GM12891 (cell line): ENCODE measurements at places on chromosomes 12 and 14.
A peak's percentile ranks its signal among the peaks of the same experiment; 100 is the strongest.

- DNase-seq: no peak
Observed at GRCh38 chr12:122501489-122501989, 807 bp upstream of the ZCCHC8 start.

DNA sequence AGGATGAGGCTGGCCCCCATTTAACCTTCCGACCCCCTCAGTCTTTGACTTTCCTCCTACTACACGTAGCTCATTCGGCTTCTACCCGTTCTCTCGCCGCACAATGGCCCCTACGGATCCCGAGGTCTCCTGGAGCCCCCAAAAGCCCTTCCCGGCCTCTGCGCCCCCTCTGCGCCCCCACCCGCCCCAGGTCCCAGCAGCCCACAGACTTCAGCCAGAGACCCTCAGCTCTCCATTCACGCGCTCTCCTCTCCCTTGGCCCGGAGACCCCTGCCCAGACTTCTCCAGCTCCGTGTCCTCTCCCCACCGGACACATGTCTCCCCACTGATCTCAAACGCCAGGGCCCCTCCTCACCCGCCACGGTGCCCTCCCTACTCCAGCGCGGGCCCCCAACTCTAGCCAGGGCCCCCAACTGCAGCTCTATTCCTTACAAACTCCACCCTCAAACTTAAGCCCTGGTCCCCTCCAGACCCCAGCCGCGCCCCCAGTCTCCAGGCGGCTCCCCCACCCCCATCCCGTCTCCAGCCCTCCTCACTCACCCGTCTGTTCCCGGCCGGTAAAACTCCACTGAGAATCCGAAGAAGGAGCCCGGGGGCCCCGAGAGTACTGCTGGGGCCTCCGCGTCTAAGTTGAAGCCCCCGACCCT, 502 bp downstream of the ITGA5 start:
- DNase-seq: no peak

- no peak for DNase-seq
Observed at GRCh38 chr14:94544726-94545125, 16.5 kb upstream of the SERPINA4 start.

GRCh38 chr14:67421356-67422224, 9.6 kb upstream of the PLEK2 start:
- no peak for DNase-seq

GRCh38 chr12:112217647-112218046, 92.3 kb downstream of the TRAFD1 start:
- DNase-seq: no peak

DNA sequence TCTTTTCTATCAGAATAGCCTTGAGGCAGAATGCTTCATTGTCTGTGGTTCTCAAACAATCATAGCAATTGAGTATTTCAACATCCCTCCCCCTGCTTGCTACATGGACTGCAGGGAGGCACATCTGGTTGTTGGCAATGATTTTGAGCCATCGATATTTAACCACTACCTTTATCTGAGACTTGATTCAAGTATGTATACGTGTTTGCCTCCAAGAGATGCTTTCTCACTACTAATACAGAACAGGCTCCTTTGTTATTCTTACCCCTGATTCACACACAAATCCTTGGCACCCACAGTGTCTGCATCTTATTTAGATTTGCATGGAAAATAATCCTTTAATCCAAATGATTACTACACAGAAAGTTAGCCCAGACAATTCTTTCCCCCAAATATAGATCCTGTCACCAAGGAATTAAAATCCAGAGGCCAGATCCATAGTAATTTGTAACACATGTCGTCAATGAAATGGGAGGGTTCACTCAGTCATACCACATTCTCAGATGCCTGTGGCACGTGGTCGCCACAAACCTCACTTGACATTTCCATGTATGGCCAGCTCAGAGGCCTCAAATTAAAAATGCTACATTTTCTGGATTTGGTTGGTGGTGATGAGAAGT, 199.3 kb downstream of the ITPR2 start:
- no peak for DNase-seq

- no peak for DNase-seq
Observed at GRCh38 chr14:75259510-75259855, 19.1 kb upstream of the FOS start.

DNA sequence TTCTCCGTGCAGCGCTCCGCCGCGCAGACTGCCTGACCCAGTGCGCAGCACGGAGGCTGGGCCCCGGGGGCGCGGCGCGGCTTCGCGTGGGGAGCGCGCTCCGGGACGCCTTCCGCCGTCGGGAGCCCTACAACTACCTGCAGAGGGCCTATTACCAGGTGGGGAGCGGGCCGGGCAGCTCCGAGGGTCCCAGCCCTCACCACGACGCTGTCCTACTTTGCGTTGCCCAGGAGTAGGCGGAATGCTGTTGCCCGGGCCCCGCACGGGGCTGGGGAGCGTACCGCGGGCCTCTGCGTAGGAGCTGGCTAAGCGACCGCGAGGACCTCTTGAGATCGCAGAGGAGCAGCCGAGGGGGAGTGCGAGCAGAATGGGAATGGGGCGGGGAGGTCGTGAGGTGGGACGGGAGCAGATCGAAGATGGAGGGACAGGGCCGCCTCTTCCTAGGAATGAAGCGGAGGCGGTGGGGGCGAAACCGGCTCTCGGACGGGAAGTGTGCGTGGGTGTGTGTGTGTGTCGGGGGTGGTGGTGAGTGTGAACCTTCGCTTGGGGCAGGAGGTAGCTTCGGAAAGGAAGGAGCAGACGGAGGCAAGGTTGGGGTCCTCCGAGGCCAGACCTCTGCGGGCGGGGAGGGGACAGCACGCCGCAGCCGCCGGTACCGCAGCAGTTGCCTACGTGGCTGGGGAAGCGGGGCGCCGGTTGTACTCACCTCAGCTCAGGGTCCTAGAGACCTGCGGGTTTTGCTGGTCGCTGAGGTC, 751 bp downstream of the P3H3 start:
- DNase-seq: no peak

DNA sequence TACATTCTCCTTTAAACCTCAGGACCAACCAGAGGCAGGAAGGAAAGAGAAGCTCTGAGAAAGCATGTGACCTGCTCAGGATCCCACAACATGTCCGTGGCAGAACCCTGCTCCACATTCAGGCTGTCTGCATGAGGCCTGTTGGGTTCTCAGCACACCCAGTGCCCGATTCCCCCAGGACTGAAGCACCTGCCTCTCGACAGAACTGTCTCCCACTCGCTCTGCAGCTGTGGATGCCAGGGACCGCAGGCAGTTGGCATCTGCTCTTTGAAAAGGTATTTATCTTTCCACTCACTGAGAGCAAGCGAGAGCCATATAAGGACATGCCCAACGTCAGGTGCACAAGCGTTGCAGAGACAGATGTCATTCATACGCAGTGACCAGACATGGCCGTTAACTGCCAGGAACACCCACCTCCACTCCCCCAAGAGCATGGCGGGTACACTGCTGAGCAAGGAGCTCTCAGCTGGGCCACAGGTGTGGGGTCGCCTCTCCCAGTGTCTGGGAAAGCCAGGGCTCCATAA, 18.9 kb downstream of the PITPNM2 start:
- DNase-seq: no peak

DNA sequence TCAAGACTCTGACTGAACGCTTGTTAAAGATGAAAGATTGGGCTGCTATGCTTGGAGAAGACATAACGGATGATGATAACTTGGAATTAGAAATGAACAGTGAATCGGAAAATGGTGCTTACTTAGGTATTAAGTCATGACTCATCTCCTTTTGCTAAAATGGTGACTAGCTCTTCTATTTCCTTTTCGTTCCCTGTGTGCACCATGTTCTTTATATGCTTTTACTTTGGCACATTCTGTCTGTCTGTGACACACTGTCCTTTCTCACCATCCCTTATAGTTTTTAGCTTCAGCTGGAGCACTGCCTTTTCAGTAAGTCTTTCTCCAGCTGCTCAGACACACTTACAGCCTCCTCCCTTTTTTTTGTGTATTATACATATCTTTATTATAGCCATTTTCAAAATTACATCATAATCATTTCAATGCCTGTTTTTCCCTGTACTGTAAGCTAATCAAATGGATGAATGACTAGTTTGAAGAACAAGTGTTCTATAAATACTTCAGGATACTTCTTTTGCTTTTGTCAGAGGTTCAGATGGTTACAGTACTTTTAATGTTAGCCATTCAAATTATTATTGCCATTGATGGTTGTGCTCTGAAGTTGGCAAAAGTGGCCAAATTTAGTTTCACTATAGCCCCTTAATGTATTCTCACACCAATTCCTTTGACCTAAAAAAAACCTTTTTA, 68.6 kb downstream of the MIA2 start:
- DNase-seq: no peak

DNA sequence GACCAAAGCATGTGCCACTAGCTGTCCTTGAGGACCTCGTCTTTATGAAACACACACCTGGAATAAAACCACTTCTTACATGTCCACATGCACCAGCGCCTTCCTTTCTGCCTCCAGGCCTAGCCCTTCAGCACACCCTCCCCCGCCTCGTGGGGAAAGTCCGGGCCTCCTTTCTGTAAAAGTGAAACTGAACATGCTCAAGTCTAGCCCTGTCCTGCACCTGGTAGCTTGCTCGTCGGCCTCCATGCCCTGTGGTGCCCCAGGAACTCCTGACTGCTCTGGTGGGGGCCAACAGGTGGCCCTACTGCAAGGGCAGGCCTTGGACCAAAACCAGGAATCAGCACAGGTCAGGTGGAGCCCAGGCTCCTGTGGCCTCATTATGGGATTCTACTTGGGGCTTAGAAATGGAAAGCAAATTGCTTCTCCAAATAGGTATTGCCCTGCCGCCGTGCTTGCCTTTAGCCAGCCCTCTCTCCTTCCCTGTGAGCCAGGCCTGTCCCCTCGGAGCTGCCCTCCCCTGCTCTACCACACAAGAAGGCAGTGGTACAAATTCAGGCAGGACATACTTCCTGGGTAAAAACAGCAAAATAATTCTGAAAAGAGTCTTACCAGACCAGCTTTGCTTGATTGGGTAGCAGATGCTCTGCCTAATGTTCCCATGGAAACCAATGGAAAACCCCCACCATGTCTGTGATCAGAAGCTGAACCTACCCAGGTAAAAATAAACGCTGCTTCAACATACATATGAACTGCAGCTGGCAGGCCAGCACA, 43.5 kb downstream of the ERH start:
- peak; percentile 89 for DNase-seq

GRCh38 chr14:34347683-34348082, 114.4 kb downstream of the SPTSSA start:
- DNase-seq: no peak

DNA sequence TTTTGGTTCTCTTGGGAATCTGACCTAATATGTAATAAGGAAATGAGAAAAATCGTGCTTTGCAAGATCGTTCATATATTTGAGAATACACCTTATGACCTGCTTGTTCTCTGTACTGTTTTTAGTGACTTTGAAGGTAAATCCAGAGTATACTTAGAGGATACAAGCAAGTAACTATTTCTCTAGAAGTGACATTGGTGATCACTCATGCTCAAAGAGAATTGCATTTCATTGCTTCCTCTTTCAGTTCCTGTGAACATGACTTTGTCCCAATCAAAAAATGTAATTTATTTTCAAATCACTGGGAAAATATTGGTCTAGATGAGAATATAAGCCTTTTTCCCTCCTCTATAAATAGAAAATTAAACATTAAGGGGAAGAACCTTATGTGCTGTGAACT, 2.7 kb downstream of the KTN1 start:
- DNase-seq: no peak

GRCh38 chr14:62117010-62117750, 355.0 kb downstream of the SNAPC1 start:
- DNase-seq: peak; percentile 53

GRCh38 chr12:66599816-66600215, 79.1 kb downstream of the GRIP1 start:
- DNase-seq: no peak

DNA sequence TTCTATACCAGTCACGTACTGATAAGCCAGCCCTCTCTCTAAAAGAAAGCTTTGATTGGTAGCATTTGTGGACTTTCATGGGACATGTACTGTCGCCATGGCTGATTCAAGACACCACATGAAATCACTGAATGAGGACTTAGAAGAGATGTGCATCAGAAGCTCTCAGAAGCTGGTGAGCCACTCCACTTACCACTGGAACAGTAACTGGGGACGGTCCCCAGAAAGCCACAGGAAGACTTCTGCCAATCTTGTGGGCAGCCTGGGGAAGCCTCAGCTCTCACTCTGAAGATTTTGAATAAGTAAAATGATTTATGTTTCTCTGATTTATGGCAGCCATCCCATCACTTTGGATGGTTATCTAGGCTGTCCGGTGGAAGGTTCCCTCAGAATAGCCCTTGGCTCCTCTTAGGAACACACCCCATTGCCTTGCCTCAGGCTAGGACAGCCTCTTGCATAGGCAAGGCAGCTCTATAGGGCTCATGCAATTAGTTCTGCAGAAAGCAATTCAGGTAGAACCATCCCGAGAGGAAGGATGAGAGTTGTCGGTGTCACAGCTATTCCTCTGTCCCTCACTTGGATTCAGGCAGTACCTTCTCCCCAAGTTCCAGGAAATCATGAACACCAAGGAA, 9.8 kb downstream of the DHRS1 start:
- no peak for DNase-seq

GRCh38 chr12:100624571-100624970, 51.1 kb downstream of the GAS2L3 start:
- no peak for DNase-seq

DNA sequence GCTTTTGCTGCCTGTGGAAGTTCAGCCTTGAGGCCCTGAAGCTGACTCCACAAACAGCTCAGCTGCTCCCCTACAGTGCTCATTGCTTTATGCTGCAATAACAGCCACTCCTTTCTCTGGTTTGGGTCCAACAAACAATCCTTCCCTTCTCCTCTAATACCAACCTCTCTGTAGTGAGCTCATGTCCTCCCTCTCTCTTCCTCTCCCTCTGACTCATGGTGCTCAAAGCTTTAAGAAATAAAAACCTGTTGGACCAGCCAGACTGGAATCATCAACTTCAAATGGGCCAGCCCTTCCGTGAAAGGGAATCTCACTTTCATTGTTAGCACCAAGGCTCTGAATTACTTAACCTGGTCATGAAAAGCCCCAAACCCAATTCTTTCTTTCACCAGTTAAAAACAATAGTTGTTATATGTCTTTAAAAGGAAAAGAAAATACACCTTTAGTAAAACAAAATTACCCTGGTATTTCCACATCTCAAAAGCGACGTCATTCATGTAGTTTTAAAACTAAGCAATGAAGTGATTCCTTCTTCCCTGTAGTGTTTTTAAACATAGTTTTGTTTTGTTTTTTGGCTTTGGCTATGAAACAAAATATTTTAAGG, 126.4 kb downstream of the DUSP6 start:
- no peak for DNase-seq
